Left kidney (tissue), 8 donors: ENCODE measurements at places on chromosomes 11 and 22. TPM values are rescaled to one million over a fixed set of nuclear protein-coding genes. Genes with fewer than 3 reads are reported as not detected.
A peak's percentile ranks its signal among the peaks of the same experiment; 100 is the strongest.

GRCh38 chr11:38543311-38543710, 1945.3 kb upstream of the RAG2 start:
- DNase-seq = no peak

GRCh38 chr22:40215266-40215665, 37.5 kb downstream of the TNRC6B start:
- no peak for DNase-seq

- DNase-seq = no peak
These were observed 5.9 kb downstream of the RBFOX2 start for GRCh38 chr22:36022697-36023096.

DNA sequence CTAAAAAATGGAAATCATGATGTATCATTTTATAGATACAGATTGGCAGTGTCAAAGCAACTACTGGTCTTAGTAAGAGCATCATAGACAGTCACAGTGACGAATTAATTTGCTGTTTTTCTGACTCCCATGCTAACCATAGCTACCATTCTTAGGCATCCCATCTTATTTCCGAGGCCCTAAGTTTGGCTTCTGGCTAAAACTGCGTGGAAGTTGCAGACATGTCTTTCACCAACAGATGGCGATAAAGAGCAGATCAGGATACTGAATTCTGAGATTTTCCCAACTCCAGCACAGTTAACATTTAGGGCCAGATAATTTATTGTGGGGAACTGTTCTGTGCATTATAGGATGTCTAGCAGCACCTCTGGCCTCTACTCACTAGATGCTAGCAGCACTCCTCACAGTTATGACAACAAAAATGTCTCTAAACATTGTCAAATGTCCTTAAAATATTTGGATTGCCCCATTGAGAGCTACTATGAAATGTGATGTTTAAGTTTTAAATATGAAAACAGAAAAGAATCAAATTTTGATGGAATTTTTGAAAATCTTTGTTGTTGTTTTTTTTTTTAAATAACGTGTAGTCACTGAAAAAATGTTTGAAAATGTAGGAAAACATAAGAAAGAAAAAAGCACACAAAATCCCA, 16.3 kb downstream of the OR2AG2 start:
- peak; percentile 41 for DNase-seq

DNA sequence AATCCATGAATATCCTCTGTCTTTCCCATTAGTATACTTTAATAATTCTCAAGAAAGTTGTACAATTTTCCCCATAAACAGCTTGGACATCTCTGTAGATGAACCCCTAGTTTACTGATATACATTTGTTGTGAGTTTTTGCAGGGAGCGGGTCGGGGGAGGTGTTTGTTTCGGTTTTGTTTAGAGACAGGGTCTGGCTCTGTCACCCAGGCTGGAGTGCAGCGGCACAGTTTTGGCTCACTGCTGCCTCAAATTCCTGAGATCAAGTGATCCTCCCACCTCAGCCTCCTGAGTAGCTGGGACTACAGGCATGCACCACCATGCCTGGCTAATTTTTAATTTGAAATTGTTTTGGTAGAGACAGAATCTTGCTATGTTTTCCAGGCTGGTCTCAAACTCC, 57.6 kb downstream of the IGLL5 start:
- no peak for DNase-seq

- peak; percentile 96 for DNase-seq
These were observed 1.1 kb downstream of the SLC3A2 start for GRCh38 chr11:62881579-62882430.

- no peak for DNase-seq
These were observed 12.3 kb downstream of the APOBEC3H start for GRCh38 chr22:39109361-39109760.

DNA sequence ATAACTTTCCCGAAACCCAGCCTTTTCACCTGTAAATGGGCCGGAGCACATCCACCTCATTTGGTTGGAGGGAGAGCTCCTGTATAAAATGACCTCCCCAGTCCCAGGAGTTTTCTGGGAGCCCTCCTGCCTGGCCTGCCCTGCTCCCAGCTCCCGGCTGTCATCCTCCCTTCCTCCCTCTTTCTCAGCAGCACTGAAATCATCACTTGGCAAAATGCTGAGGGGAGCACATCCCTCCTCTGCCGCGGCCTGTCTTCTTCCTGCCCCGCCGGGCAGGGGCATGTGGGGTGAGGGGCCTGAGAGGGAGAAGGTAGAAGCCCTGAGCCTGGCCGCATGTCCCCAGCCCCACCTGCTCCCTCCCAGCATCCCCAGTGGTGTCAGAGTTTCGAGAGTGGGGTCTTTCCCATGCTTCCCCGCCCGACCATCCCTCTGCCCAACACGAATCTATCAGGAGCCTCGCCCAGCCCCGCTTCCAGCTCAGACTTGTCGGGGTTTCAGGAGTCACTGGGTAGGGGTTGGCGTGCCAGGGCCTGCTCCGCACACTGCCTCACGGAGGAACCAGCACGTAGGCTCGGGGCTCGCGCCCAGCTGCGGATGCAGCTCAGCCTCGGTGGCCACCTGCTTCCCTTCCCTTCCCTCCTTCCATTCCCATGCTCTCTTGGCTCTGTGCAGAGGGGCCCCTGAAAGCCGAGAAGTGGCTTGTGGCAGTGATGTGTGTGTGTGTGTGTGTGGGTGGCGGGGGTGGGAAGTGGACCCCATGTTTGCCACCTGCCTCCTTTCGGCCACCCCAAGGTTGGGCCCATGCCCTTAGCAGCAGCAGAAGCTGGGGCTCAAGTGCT, 37.1 kb downstream of the NECTIN1 start:
- no peak for DNase-seq

GRCh38 chr11:36792996-36793914, 195.2 kb upstream of the RAG2 start:
- DNase-seq = no peak

DNA sequence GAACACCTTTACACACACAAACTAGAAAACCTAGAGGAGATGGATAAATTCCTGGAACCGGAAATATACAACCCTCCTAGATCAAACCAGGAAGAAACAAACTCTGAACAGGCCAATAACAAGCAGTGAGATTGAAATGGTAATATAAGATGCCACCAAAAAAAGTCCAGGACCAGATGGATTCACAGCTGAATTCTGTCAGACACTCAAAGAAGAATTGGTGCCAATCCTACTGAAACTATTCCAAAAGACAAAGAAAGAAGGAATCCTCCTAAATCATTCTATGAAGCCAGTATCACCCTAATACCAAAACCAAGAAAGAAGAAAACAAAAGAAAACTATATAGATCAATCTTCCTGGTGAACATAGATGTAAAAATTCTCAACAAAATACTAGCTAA, 33.9 kb downstream of the PIWIL3 start:
- DNase-seq = no peak

- no peak for DNase-seq
These were observed 26.1 kb upstream of the PPP2R1B start for GRCh38 chr11:111792314-111792713.

- DNase-seq = no peak
These were observed 2.1 kb downstream of the MFRP start for GRCh38 chr11:119344291-119345010.

MUC2 gene
- polyA plus RNA-seq = 0.03 TPM

CRYBB3 gene
- 0.27 TPM for polyA plus RNA-seq

SLC35E4 gene
- 1.3 TPM for polyA plus RNA-seq

IGSF9B gene
- polyA plus RNA-seq = 8.3 TPM
